ENCODE measurements at places on chromosomes 4 and X. TPM values are rescaled to one million over a fixed set of nuclear protein-coding genes. Genes with fewer than 3 reads are reported as not detected.

GRCh38 chr4:74541667-74542066 is 96.7 kb downstream of the AREG start:
- no peak for DNase-seq

DNA sequence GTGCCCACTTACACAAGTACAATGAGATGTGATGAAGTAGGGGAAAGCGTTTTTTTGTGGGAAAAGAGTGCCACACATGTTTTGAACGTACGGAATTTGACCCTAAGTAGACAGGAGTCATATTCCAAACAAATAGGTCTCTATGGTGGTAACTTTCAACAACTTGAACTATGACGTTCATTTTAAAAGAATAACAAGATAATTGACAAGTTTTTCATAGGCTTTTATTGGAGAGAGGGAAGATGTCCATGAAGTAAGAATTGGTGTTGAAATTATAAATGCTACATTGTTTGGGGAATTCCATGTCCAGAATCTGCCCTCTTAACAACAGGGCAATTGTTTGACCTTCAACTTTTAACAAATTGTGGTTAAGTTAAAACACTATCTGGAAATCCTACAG is 126.5 kb downstream of the GASK1B start:
- DNase-seq: no peak

The S100G gene
- total RNA-seq: not detected

The IKBKG gene
- 12.0 TPM for total RNA-seq

DNA sequence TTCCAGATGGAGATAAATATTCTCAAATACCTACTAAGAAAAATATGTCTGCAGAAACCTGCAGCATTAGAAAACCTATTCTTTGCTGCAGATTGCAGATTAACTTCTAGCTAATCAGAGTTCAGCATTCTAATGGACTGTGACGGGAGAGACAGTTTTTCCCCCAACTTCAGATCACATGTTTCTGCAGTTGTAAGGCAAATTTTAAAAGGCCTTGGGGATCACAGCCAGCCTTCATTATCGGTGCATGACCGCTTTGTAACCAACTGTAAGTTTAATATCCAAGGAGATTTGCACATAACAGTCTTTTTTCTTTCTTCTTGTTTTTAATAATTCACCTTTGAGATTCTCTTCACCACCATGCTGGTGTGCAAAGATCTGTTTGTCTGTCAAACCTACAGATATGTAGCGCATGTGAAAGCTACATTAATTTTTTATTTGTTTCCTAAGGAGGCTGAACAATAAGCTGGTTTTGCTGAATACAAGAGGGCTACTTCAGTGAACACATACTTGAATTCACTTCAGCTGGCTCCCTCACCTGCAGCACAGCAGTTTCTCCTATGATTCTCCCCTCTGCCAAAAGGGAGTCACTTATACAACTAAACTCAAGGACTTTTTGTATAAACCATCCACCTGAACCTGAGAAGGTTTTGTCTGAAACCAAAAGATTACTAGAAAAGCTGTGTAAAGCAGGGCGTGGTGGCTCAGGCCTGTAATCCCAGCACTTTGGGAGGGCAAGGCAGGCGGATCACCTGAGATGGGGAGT is 488.5 kb downstream of the RPA4 start:
- peak; percentile 13 for DNase-seq

The SAGE1 gene
- total RNA-seq: not detected

The F8A1 gene
- 3.2 TPM for total RNA-seq

GRCh38 chrX:142201113-142201512 is 4.0 kb downstream of the MAGEC2 start:
- peak; percentile 0 for DNase-seq

The ANOS1 gene
- 44.2 TPM for total RNA-seq

The HTN1 gene
- total RNA-seq: not detected

GRCh38 chrX:23884427-23885024 is 23.2 kb downstream of the APOO start:
- no peak for DNase-seq

Measured in lung (tissue), 17 donors.